Esophagus mucosa (tissue), 1 donor: ENCODE measurements at places on chromosomes 2 and 18. TPM values are rescaled to one million over a fixed set of nuclear protein-coding genes. Genes with fewer than 3 reads are reported as not detected.

Gene LYPD6B
- total RNA-seq, result 3.2 TPM

Gene RNF103
- 12.6 TPM for total RNA-seq

Gene CYP27A1
- 4.9 TPM for total RNA-seq

Gene STPG4
- total RNA-seq, result 0.16 TPM

Gene TXNDC2
- total RNA-seq, result not detected

Gene TAF4B
- total RNA-seq, result 3.3 TPM

Gene CCL20
- 2.8 TPM for total RNA-seq

Gene TNS1
- total RNA-seq, result 27.7 TPM

Gene KCNG2
- 0.20 TPM for total RNA-seq

Gene ADAM23
- total RNA-seq, result 16.3 TPM

Gene LOXHD1
- total RNA-seq, result 0.12 TPM

Gene TRIB2
- 12.7 TPM for total RNA-seq

DNA sequence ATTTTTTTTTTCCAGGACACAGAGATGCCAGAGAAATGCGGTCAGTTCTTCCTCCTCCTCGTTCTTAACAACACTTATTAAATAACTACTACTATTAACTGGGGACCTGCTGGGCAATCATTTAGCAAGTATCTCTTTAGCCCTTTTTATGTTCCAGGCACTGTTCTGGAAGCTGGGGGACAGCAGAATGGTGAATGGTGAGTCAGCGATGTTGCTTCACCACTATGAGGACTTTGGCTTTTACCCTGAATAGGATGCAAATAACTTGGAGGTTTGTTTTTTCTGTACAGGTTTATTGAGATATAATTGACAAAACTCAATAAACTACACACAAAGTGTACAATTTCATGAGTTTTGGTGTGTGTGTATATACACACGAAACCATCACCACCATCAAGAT, 179.9 kb upstream of the MSH6 start:
- no peak for ATAC-seq

DNA sequence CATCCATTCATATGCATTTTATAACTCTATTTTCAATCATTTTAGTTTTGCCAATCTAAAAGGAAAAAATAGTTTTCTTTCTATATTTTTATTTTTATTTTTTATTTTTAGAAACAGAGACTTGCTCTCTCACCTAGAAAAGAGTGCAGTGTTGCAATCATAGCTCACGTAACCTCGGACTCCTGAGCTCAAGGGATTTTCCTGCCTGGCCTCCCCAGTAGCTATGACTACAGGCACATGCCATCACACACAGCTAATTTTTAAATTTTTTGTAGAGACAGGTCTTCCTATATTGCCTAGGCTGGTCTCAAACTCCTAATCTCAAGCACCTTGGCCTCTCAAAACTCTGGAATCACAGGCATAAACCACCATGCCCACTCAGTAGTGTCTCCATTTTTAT, 125.5 kb upstream of the XIRP2 start:
- no peak for ATAC-seq

DNA sequence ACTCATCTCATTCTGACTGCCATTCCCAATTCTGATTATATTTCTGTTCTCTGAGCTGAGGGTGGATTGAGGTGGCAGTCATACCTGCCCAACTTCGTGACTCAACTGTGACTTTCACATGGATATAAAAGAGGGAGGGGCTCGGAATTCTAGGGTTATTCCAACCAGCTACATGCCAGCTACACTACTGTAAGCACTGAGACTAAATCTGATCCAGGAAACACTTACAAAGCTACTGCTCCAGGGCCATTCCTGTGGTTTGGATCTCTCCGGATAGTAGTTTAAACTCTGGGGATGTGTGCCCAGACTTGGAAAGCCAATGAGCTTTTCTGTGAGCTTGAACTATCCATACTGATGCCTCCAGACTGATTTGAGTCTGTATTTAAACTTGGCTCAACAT, 7.9 kb downstream of the MAP2 start:
- ATAC-seq, result peak; percentile 94

GRCh38 chr2:75523313-75524275, 37.1 kb downstream of the EVA1A start:
- ATAC-seq, result peak; percentile 64

DNA sequence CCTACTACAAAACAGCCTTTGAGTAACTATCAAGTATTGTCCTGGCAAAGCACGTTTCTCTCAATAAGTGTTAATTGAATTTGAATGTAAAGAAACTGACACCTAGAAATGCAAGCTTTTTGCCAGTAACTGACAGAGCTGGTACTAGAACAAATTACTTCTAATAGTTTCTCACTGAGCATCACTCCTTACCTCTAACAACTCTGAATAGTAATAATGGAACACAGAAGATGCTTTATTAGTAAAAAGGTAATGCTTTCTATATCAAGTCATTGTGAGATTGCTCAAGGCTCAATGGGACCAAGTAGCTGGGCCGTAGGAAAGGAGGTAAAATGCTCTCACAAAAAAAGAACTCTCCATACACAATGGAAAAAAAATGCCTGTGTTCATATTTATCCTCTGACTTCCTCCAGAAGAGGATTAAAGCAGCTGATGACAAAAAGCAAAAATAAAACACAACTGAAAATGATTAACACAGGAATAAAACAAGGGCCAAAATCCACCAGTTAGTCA, 11.8 kb downstream of the RASGRP3 start:
- ATAC-seq, result no peak

DNA sequence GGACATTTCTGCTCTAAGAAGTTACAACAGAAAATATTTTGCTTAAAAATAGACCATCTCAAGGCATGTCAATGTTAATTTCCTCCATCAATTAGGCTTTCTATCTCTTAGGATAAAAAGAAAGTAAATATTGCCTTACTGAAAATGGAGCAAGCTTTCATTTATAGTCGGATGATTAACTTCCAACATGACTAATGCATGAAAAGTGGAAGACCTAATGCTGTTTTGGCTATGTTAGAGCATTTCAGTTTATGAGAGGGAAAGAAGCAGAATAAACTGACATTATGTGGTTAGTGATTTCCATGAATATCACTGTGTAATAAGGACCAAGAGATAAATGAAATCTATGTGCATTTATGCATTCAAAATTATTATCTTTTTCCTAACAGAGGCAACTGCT, 475.2 kb upstream of the UBE2E3 start:
- ATAC-seq, result no peak

- no peak for ATAC-seq
Measured at GRCh38 chr2:100017633-100018032, 124.8 kb downstream of the AFF3 start.

DNA sequence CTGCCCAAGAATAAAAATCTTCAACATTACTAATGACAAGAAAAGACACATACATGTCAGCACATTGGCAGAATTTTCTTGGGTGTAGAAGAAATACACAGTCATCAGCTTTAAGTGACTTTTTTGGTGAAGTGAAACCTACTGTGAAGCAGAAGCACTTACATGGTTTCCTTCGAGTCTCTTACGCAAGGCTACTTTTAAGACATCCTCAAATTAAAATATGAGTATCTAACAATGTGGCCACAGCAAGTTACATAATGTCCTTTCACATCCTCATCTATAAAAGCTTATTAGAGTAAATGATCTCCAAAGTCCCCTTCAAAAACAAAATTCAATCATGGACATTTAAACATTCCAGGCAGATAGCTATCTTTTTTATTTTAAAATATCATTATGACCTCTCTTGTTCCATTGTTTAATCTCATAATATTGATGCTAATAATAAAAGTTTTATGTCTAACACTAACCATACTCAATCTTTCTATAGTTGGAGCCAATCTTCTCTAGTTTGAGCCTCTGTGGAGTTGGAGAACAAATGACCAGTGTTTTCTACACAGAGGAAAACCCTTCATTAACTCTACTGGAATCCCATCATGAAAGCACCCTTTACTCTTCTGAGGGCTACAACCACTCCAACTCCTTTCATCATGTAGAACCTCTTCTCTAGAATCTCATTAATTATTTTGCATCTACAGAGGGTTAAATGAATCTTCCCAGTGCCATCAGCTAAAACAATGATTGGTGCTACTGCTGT, 182.2 kb upstream of the ZFP36L2 start:
- peak; percentile 38 for ATAC-seq

DNA sequence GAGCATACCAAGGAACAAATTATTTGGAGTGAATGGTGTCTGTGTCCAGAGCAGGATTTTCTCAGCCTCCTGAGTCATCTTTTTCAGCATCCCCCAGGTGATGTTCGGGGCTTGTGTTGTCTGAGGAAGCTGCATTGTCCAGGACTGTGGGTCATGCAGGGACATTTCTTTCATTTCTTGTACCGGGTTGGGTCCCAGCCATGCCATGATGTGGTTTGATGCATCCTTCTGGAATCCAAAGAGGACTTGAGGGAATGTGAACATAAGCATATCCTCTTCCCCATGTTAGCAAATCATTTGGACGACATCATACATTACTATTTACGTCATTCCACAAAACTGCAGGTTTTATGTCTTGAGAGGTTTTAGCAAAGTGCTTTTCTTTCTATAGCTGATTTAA, 797.8 kb downstream of the CCDC85A start:
- no peak for ATAC-seq

- no peak for ATAC-seq
Measured at GRCh38 chr2:129930451-129930850, 49.0 kb upstream of the RAB6C start.

DNA sequence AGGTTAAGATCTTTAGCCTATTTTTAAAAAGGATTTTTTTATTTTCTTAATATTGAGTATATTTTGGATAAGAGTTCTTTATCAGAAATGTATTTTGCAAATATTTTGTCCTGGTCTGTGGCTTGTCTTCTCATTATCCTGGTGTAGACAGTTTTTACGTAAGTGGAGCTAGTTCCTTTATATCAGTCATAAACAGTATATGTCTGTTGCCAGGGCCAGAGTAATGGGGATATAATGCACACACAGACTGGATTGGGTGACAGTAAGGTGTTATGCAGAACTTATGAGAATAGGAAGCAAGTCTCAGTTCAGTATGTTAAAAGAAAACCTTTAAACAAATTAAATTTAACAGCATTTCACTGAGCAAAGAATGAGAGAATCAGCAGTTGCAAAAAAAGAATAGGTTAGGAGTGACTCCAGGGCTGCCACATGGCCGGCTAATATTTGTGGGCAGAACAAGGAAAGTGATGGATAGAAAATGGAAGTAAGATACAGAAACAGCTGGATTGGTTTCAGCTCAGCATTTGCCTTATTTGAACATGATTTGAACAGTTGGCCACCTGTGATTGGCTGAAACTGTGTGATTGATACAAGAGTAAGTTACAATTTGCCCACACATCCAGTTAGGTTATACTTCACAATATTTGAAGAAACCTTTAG, 61.1 kb upstream of the ZNG1B start:
- no peak for ATAC-seq

DNA sequence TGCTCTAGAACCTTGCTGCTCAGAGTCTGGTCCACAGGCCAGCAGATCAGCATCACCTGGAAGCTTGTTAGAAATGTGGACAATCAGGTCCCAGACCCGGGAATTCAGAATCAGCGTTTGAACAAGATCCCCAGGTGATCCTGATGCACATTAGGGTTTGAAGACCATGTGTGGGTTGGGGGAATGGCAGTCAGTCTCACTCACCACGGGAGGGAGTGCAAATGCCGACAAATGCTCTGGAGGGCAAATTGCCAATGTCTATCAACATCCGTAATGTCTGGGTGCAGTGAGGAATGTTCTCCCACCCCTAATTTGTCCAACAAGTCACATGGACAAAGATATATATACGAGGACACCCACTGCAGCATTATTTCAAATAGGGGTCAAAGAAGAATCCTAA, 34.5 kb downstream of the INPP5D start:
- ATAC-seq, result no peak

- no peak for ATAC-seq
Measured at GRCh38 chr2:226020956-226021355, 621.4 kb downstream of the NYAP2 start.

- ATAC-seq, result no peak
Measured at GRCh38 chr2:138094031-138094430, 129.8 kb downstream of the HNMT start.

GRCh38 chr2:27806311-27807059, 35.0 kb downstream of the MRPL33 start:
- ATAC-seq, result no peak

DNA sequence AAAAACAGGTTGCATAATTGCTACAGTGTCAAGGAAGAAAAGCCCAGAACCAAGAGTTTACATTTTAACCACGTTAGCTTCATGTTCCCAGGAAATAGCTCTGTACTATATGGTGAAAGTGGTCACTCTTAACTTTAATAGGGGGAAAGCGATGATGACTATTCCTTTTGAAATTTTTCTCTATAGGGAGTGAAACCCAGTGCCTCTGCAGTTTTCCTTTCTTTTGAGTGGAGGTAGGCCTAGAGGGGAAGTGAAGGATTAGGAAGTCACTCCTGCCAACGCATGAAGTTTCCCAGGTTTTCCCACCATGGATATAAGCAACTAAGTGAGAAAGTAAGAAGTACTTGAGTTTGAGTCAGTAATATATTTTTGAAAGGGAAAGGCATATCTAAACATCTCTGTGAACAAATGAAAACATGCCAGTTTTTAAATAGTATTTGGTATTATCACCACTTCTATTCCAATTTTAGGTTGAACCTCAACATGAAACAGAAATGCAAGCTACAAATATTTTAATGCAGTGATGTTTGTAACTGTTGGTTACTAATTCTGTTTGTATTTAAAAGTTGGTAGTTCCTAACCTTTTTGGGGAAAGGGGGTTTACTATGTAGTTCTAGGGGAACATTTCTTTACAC, 91.9 kb downstream of the VRK2 start:
- ATAC-seq, result no peak

DNA sequence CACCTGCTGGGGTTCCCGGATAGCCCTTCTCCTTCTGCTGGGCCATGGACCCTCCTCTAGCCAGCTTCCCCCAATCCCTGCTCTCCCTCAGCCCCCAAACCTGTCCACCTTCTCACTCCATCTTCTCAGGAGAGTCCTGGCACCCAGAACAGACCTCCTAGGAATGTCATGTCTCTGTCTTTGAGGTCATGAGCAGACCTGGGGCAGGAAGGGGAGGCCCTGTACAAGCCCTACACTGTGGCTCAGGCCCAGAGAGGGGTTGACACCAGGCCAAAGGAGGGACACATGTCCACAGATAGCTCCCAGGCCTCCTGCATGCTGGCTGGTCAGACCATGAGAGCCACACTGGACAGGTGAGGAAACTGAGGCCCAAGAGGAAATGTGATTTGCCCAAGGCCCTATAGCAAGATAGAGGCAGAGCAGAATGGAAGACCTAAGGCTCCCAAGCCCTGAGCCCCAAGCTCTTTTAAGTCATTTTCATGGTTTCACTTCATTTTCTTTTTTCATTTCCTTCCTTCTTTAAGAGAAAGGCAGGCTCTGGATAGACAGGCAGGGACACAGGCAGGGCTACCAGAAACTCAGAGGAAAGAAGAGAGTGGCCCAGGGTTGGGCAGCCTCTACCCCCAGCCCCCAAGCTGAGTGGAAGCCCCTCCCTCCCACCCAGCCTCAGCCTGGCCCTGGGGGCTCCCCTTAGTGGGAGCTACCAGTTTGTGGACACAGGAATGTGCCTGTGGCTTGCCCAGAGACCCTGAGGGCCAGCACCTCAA, 159.7 kb downstream of the SMAD7 start:
- ATAC-seq, result peak; percentile 12
